DND-41 (cell line): ENCODE measurements at places on chromosomes 2 and 18.
A peak's percentile ranks its signal among the peaks of the same experiment; 100 is the strongest.

GRCh38 chr2:162711832-162712540, 126.6 kb downstream of the KCNH7 start:
- DNase-seq = no peak
- no peaks in the 10 kb centered on the region for H3K27me3 ChIP-seq
- no peaks in the 10 kb centered on the region for H3K36me3 ChIP-seq
- no peak overlapping the region for H3K4me3 ChIP-seq
- H3K4me1 ChIP-seq = no peaks in the 10 kb centered on the region

GRCh38 chr18:3716116-3716660, 266.2 kb downstream of the TGIF1 start:
- H3K4me1 ChIP-seq = peaks cover 51% of the 10 kb centered on the region
- peak overlapping the region; percentile 78 for H3K27ac ChIP-seq
- no peaks in the 10 kb centered on the region for H3K36me3 ChIP-seq
- DNase-seq = peak; percentile 71
- no peaks in the 10 kb centered on the region for H3K27me3 ChIP-seq
- H3K4me3 ChIP-seq = no peak overlapping the region

DNA sequence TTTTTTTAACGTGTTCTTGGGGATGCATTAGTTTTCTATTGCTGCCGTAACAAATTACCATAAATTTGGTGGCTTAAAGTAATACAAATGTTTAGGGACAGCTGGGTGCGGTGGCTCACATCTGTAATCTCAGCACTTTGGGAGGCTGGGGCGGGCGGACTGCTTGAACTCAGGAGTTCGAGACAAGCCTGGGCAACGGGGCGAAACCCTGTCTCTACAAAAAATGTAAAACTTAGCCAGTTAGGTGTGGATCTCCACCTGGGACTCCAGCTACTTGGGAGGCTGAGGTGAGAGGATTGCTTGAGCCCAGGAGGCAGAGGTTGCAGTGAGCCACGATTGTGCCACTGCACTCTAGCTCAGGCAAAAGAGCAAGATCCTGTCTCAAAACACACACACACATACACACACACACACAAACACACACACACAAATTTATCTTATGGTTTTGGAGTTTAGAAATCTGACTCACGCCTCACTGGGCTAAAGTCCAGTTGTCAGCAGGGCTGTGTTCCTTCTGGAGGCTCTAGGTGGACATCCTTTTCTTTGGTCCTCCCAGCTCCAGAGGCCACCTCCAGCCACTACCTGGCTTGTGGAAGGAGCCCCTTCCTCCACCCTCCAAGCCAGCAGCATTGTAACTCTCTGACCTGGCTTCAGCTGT, 76.1 kb downstream of the SEPTIN10 start:
- DNase-seq = no peak
- H3K4me1 ChIP-seq = no peaks in the 10 kb centered on the region
- H3K4me3 ChIP-seq = no peak overlapping the region
- H3K36me3 ChIP-seq = no peaks in the 10 kb centered on the region
- no peak overlapping the region for H3K27ac ChIP-seq
- H3K27me3 ChIP-seq = peaks cover 35% of the 10 kb centered on the region

GRCh38 chr2:237892478-237892877, 33.1 kb downstream of the RAMP1 start:
- H3K36me3 ChIP-seq = no peaks in the 10 kb centered on the region
- H3K27me3 ChIP-seq = peaks cover 3% of the 10 kb centered on the region
- DNase-seq = no peak
- H3K4me1 ChIP-seq = no peaks in the 10 kb centered on the region

GRCh38 chr2:133378386-133378785, 189.9 kb downstream of the NCKAP5 start:
- DNase-seq = no peak
- H3K4me1 ChIP-seq = no peaks in the 10 kb centered on the region
- no peaks in the 10 kb centered on the region for H3K36me3 ChIP-seq
- H3K27me3 ChIP-seq = no peaks in the 10 kb centered on the region

- H3K4me3 ChIP-seq = no peak overlapping the region
- no peak overlapping the region for H3K27ac ChIP-seq
- peaks cover 45% of the 10 kb centered on the region for H3K36me3 ChIP-seq
- DNase-seq = no peak
- H3K4me1 ChIP-seq = no peaks in the 10 kb centered on the region
Observed at GRCh38 chr2:172613615-172614231, 57.8 kb downstream of the PDK1 start.

DNA sequence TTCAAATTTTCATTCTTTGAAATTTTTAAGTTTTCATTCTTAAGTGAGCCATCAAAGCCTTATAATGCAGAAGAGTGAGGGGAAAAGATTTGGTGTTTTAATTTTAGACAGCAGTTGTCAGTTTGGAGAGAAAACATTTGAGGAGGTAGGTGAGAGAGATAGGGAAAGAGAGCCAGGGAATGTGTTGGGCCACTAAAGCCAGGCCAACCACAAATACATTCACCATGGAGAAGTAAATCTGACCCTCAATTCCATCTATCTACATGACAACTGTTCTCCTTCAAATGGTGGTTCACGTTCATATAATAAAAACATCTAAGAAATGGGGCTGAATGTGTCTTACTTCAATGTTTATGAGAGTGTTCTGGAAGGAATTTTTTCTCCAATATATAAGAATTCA, 553.0 kb upstream of the SYT4 start:
- no peak for DNase-seq
- H3K27ac ChIP-seq = no peak overlapping the region
- H3K4me3 ChIP-seq = no peak overlapping the region
- peaks cover 12% of the 10 kb centered on the region; the same call in 1 of the 2 replicates for H3K4me1 ChIP-seq
- no peaks in the 10 kb centered on the region for H3K36me3 ChIP-seq

- DNase-seq = no peak
- no peaks in the 10 kb centered on the region for H3K4me1 ChIP-seq
- no peak overlapping the region for H3K27ac ChIP-seq
Observed at GRCh38 chr2:1743396-1744150, 742 bp downstream of the PXDN start.

- H3K36me3 ChIP-seq = no peaks in the 10 kb centered on the region
- no peak overlapping the region for H3K4me3 ChIP-seq
- no peaks in the 10 kb centered on the region for H3K27me3 ChIP-seq
- peaks cover 44% of the 10 kb centered on the region for H3K4me1 ChIP-seq
Observed at GRCh38 chr2:8534729-8535468, 147.0 kb upstream of the ID2 start.

DNA sequence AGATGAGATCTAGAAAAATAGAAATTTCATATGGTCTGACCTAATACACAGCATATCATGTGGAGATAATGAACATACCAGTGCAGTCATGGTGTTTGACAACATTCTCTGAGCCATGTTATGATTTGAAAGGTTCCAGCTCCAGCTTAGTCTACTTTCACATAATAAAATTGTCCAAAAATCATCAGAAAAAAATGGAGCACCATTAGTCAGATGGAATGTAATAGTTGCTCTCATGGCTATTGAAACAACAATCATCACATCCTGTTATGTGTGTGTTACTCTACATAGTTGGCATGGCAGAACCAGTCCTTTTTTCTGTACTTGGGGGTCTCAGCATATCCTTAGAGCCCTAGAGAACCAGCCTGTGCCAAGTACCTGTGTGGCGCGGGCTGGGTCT, 678.9 kb upstream of the FANCL start:
- no peaks in the 10 kb centered on the region for H3K36me3 ChIP-seq
- no peak for DNase-seq
- no peak overlapping the region for H3K4me3 ChIP-seq
- H3K27me3 ChIP-seq = no peaks in the 10 kb centered on the region
- H3K4me1 ChIP-seq = no peaks in the 10 kb centered on the region

- H3K36me3 ChIP-seq = no peaks in the 10 kb centered on the region
- peaks cover 29% of the 10 kb centered on the region for H3K27me3 ChIP-seq
- H3K4me1 ChIP-seq = no peaks in the 10 kb centered on the region
- no peak overlapping the region for H3K4me3 ChIP-seq
Observed at GRCh38 chr2:175834477-175834876, 167.6 kb downstream of the LNPK start.

DNA sequence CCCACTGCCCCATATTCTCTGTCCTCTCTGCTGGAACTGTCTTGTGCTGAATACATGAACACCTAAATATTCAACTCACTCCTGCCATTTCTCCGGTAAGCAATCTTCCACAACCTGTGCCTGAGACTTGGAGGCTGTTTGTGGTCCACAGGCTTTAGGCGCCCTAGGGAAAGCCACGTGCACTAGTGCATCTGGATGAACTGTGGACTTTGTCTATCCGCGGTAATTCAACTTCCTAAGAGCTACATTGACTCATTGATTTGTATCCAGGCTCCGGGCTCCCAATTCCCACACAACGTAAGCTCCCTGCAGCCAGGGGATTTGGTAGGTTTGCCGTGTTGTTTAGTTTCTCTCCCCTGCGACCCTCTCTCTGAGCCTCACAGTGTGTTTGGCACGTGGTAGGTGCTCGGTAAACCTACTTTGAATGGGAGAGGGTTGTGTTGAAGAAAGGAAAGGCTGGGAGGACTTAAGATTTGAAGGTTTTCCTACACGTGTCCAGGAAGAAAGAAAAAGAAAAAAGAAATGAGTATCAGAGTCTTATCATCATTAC, 718.2 kb downstream of the DPP10 start:
- H3K27ac ChIP-seq = no peak overlapping the region
- no peak overlapping the region for H3K4me3 ChIP-seq
- no peaks in the 10 kb centered on the region for H3K36me3 ChIP-seq
- no peak for DNase-seq

DNA sequence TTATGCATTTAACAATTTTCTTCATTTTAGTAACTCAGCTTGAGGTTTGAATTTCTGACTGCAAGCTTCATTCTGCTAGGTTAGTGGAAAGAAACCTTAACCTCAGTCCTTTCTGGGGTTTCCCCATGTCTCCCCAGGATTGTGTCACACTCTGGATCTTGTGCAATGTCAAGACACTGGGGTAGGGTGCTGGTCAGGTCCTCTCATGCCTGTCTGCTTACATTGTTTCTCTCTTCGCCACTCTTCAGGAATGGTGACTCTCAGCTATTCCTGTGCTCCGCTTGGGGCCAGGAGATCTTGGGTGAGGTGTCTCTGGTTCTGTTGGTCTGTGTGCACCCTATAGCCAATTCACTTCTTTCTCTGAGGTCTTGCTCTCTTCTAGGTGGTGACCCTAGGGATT, 23.9 kb downstream of the CTLA4 start:
- DNase-seq = no peak
- no peaks in the 10 kb centered on the region for H3K27me3 ChIP-seq
- H3K4me1 ChIP-seq = no peaks in the 10 kb centered on the region
- H3K36me3 ChIP-seq = no peaks in the 10 kb centered on the region
- no peak overlapping the region for H3K4me3 ChIP-seq

DNA sequence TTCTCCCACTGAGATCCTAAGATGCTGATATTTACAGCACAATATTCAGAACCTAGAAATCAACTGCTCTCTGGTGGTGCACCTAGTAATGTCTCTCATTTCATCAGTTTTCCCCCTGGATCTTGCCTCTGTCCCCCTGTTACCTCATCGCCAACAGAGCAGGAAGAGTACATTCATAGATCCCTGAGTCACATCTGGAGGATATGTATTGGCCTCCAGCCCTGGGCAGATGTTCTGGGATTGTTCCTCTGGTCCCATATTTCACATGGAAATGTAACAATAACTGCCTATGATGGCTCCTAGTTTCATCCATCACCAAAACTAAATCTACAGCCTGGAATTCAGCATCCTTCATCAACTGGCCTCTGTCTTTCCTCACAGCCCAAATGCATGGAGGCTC, 278.8 kb upstream of the SLC14A2 start:
- H3K4me1 ChIP-seq = no peaks in the 10 kb centered on the region
- no peak overlapping the region for H3K27ac ChIP-seq
- no peak overlapping the region for H3K4me3 ChIP-seq
- H3K36me3 ChIP-seq = no peaks in the 10 kb centered on the region
- H3K27me3 ChIP-seq = peaks cover 7% of the 10 kb centered on the region

DNA sequence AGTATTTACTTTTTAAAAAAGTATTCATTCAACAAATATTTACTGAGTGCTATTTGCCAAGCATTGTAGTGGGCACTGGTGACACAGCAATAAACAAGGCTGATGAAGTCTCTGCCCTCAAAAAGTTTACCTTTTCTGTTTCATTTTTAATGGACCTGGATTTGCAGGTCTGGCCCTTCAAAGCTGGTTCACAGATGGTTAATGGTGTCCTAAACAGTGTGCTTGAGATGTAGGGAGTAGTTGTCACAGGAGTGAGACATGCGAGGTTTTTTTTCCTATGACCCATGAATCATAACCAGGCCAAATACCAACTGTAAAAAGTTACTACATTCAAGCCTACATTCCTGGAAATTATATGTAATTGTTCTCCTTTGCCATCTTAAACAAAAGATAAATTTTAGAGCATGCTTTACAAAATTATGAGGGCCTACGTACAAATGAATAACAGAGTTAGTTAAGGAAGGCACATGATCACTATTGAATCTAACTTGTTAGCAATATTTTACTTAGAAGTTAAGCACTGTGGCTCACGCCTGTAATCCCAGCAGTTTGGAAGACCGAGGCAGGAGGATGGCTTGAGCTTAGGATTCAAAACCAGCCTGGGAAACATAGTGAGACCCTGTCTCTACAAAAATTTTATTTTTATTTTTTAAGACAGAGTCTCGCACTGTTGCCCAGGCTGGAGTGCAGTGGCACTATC, 223.9 kb downstream of the MBD5 start:
- DNase-seq = no peak
- H3K4me3 ChIP-seq = no peak overlapping the region
- no peaks in the 10 kb centered on the region for H3K4me1 ChIP-seq
- H3K27ac ChIP-seq = no peak overlapping the region
- no peaks in the 10 kb centered on the region for H3K27me3 ChIP-seq

DNA sequence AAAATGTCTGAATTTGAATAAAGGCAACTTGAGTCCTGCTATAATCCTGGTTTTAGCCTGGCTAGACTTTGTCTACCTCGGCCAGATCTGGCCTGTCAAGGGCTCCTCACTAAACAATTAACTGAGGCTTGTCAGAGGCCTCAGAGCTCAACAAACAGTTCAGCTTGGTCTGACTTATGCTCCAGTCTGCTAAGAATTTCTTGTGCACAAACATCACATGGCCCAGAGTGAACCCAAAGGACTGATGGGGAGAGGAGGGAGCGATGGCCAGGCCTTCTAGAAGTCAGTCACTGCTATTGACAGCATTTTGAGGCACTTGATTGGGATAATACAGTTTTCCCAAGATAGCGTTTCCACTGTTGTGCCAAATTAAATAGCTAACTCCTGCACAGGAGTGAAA, 555.1 kb upstream of the ID2 start:
- no peak for DNase-seq
- no peaks in the 10 kb centered on the region for H3K4me1 ChIP-seq
- no peak overlapping the region for H3K27ac ChIP-seq
- no peaks in the 10 kb centered on the region for H3K36me3 ChIP-seq

DNA sequence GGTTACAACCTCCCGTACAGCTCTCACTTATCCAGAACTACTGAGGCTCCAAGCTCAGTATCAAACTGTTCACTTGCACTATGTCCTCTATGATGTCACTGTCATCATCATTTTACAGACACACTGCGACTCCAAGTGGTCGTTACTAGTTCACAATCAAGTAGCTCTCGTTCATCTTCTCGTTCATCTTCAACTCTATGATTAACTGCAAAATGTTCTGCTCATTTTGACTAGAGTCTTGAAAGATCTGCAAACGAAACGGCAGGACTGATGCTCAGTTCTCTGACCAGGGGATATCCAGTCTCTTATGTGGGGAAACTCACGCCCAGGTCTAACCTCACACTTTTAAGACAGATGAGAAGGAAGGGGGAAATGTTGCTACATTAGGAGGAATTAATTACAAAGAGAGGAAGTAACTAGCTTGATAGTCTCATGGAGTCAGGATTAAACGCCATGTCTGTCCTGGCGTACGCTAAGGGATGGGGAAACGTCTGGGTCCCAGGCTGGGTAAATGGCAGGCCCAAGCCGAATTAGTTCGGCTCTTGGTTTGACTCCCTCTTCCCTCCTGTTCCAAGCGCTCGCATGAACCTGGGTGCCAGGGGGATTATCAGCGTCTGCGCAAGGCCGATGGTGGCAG, 794 bp upstream of the CHCHD5 start:
- no peak overlapping the region for H3K4me3 ChIP-seq
- H3K36me3 ChIP-seq = no peaks in the 10 kb centered on the region
- H3K27ac ChIP-seq = no peak overlapping the region
- DNase-seq = no peak
